Neuronal stem cell (in vitro differentiated cells): ENCODE measurements at places on chromosomes 4 and X.

DNA sequence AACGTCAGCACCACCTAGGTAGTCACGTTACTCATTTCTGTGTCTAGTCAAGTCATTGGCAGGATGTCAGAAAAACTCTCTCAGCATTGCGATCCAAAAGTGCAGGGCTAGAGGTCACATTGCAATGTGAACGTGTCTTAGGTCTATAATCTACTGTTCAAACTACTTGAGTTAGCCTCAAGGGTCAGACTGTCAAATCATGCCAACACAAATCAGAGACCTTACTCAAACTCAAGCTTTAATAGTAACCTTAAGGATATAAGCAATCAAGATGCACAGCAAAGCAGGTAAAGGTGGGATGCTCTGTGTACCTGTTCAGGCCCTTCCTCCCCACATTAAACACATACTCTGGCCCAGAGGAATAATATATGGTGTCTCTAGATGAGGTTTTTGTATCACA lies 114.4 kb upstream of the NOCT start:
- H3K36me3 ChIP-seq = no peaks in the 10 kb centered on the region
- no peak overlapping the region for H3K27ac ChIP-seq
- no peak overlapping the region for H3K4me3 ChIP-seq
- H3K27me3 ChIP-seq = peaks cover 8% of the 10 kb centered on the region
- no peak for DNase-seq
- peaks cover 3% of the 10 kb centered on the region for H3K4me1 ChIP-seq

DNA sequence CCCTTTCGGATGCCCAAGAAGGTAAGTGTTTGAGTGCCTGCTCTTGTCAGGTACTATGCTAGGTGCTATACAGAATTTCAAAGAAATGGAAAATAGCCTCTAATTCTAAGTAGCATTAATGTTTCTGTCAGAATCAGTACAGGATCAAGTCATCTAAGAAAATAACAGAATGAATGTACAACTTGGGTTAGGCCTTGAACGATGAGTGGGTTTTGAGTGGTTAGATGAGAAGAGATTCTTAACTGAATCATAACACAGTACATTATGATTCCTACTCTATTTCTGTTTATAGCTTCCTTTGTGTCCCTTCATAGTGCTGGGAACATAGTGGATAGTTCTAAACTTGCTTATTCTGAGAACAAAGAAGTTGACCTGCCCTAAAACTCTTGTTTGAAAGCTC lies 253.9 kb downstream of the GLUD2 start:
- no peak overlapping the region for H3K4me3 ChIP-seq
- no peak overlapping the region for H3K27ac ChIP-seq
- no peaks in the 10 kb centered on the region for H3K36me3 ChIP-seq
- no peaks in the 10 kb centered on the region for H3K4me1 ChIP-seq
- DNase-seq = no peak

- H3K4me1 ChIP-seq = no peaks in the 10 kb centered on the region
- H3K36me3 ChIP-seq = no peaks in the 10 kb centered on the region
- no peak overlapping the region for H3K27ac ChIP-seq
- DNase-seq = no peak
These were observed 14.1 kb downstream of the RPS6KA3 start for GRCh38 chrX:20252381-20253231.

DNA sequence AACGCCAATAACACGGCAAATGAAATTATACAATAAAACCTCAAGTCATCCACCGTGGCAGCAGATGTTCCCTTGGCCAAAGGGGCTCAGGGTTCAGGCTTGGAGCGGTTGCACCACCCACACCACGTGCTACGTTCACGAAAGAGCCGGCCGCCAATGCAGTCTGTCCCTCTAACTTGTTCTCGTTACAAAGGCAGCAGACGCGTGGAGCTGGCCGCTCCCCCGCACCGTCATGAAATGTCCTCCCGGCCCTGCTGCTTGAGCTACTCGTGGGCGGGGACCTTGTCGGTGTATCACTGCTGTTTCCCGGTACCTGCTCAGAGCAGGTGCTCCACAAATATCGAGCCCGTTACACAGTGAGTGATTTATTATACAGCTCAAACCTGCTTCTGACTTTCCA lies 36.4 kb upstream of the MAN2B2 start:
- no peak overlapping the region for H3K27ac ChIP-seq
- H3K4me1 ChIP-seq = peaks cover 1% of the 10 kb centered on the region
- DNase-seq = no peak
- no peaks in the 10 kb centered on the region for H3K36me3 ChIP-seq
- no peaks in the 10 kb centered on the region for H3K27me3 ChIP-seq

DNA sequence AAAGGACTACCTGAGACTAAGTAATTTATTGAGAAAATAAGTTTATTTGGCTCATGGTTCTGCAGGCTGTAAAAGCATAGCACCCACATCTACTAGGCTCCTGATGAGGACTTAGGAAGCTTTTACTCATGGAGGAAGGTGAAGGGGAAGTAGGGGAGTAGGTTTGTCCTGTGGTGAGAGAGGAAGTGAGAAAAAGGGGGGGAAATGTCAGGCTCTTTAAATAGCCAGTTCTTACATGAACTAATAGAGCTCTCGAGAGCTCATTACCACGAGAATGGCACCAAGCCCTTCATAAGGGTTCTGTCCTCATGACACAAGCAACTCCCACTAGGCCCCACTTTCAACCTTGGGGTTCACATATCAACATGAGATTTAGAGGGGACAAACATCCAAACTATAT lies 125.5 kb upstream of the NRK start:
- no peak overlapping the region for H3K27ac ChIP-seq
- no peak for DNase-seq
- H3K4me1 ChIP-seq = no peaks in the 10 kb centered on the region
- no peaks in the 10 kb centered on the region for H3K27me3 ChIP-seq
